ENCODE measurements at places on chromosomes 11 and 22.

DNA sequence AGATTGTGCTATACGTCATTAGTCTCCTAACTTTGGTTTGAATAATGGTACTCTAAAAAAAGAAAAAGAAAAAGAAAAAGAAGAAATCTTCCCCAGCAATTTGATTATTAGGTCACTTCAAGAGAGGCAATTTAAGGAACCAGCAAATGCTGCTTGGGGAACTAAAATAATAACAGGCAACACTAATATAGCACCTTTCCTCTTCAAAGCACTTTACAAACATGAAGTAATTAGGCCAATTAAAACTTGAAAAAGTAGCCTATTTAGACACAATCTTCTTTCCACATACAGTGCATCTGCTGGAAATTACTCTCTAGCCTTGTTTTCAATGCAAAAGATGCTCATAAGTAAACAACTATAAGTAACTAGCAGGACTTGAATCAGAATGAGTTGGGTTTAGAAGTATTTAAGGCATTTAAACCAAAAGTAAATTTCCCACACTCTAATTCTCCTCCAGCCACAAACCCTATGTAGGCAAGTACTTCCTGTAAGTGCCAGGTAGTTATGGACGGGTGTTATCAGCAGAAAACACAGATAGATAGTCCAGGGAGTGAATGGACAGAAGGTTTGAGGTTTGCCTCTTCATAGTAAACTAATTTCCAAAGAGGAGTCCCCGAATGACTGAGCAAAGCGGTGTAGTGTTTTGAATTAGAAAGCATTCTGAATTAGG, 44.5 kb downstream of the LRRC4C start:
- DNase-seq, result no peak

- no peak for DNase-seq
These were observed 573 bp downstream of the STK33 start for GRCh38 chr11:8593455-8593854.

GRCh38 chr11:93512949-93513667, 30.1 kb downstream of the SMCO4 start:
- no peak for DNase-seq

DNA sequence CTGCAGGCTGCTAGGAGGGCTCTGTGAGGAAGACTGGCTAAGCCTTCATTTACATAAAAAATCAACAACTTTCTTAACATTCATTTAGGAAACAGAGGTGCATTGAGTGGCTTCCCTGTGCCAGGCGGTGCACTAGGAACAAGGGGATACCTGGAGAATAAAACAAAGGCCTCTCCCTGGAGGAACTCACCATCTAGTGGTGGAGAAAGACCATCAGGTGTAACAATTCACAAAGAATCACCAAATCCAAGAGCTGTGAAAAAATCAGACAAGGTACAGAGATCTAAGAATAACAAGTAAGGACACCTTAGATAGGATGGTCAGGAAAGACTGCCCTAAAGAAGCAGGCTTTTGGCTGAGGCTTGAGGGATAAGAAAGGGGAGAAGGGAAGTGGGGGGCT, 40.3 kb downstream of the CSNK2A3 start:
- no peak for DNase-seq

- DNase-seq, result no peak
These were observed 311.4 kb downstream of the DYNC2H1 start for GRCh38 chr11:103420593-103420992.

GRCh38 chr11:33706546-33706945, 5.9 kb upstream of the C11orf91 start:
- DNase-seq, result no peak

GRCh38 chr11:103964390-103964789, 72.0 kb upstream of the DDI1 start:
- DNase-seq, result no peak

DNA sequence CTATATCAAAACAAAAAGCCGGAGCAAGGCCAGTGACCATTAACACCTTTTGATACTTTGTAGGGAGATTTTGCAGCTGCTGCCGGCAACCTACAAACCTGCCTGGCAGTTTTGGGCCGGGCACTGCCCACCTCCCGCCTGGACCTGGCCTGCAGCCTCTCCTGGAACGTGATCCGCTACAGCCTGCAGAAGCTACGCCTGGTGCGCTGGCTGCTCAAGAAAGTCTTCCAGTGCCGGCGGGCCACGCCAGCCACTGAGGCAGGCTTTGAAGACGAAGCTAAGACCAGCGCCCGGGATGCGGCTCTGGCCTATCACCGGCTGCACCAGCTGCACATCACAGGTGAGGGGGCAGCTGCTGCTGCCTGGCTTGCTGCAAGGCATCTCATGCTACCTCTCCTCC, 34.2 kb downstream of the SHISA8 start:
- DNase-seq, result no peak

DNA sequence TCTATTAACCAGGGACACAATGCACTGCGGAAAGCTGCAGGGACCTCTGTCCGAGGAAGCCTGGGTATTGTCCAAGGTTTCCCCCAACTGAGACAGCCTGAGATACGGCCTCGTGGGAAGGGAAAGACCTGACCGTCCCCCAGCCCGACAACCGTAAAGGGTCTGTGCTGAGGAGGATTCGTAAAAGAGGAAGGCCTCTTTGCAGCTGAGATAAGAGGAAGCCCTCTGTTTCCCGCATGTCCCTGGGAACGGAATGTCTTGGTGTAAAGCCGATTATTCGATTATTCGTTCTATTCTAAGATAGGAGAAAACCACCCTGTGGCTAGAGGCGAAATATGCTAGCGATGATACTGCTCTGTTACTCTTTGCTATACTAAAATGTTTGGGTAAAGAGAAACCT, 5.2 kb downstream of the BET1L start:
- DNase-seq, result no peak

DNA sequence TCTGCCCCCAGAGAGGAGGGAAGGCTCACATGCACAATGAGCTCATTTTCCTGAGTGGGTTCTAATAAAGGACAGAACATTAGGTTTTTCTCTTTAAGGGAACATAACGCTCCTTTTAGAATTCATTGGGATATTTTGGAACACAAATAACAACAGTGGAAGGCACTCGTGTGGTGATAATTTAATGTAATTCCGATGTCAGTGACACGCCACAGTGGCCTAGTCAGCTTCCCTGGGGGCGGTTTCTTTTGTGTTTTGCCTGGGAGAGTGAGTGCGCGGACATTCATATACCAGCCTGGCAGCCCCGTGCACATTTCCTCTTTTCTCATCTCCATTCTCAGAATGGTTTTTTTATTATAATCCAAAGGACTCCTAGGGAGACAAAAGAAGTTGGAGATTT, 41.1 kb downstream of the SEZ6L start:
- no peak for DNase-seq

GRCh38 chr11:124302347-124303125, 11.2 kb downstream of the OR8D1 start:
- DNase-seq, result no peak

GRCh38 chr11:56714206-56714605, 15.3 kb downstream of the OR9G1 start:
- no peak for DNase-seq

DNA sequence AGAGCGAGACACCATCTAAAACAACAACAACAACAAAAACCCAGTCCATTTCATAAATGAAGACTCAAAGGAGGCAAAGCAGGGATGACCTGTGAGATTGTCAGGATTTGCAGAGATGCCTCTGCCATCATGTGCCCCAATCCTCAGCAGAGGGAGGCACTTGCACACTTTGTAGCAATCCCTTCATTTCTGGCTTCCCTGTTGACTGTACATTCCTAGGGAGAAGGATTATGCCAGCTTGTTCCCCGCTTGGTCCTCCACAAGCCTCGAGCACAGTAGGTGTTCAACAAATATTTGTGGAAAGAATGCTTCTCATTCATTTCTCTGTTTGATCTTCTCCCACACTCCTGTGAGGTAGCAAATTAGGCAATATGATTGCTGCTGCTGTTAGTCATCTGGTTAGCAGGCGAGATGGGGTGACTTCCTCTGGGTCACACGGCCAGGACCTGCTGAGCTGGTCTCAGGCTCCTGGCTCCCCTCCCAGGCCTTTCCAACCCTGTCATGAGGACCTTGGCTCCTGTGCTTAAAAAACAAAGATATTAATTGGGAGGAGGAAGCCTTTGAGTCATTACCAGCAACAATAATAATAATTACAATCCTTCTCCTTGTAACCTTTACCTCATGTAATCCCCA, 34.1 kb downstream of the LIF start:
- DNase-seq, result no peak

- no peak for DNase-seq
These were observed 197.0 kb downstream of the PGR start for GRCh38 chr11:100932474-100933100.

DNA sequence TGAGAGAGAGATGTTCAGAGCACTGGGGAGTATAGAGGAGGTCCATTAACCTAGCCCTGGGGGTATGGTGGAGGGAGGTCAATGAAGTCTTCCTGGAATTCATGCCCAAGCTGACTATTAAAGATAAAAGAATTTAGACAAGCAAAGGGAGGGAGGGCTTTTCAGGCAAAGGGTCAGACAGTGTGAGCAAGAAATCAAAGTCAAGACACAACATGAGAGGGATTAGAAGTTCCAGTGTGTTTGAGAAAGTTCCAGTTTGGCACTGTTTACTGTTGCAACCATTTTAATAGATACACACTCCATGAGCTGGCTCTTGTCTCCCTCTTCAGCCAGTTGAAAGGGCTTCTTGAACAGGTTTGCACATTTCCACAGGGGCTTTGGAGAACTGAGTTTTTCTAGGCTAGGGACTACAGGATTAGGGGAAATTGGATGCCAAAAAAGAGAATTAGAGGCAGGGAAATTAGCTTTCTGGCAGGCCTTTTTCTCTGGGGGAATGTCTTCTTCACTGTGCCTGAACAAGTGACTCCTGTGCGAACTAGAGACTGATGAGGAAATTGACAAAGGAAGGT, 14.7 kb upstream of the NNMT start:
- no peak for DNase-seq

- DNase-seq, result no peak
These were observed 6.4 kb downstream of the CCDC89 start for GRCh38 chr11:85679576-85679975.

DNA sequence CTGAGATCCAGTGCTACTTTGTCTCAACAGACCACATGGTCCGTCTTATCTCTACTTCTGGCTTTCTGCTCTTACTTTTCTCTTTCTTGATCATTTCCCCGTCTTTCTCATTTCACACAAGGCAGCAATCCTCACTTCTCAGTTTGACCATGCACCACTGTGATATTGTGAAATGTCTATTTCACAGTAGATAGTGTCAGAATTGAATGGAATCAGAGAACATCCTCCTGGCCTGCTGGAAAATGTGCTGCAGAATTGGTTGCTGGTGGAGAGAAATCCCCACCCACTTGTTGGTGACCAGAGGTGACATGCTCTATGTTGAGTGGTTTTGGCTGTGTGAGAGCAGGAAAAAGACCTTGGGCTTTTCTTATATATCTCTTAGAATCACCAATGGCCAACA, 57.8 kb upstream of the RCN1 start:
- no peak for DNase-seq

- no peak for DNase-seq
These were observed at the start of gene CCDC89 for GRCh38 chr11:85685820-85686459. Gene CCDC89 (minus strand): TSS chr11:85686195. CDS start chr11:85686130, 65 bp downstream.

- DNase-seq, result peak; percentile 51
These were observed 7.3 kb downstream of the KCNJ1 start for GRCh38 chr11:128859563-128860441.

- no peak for DNase-seq
These were observed 33.0 kb upstream of the PITPNB start for GRCh38 chr22:27952091-27952490.

DNA sequence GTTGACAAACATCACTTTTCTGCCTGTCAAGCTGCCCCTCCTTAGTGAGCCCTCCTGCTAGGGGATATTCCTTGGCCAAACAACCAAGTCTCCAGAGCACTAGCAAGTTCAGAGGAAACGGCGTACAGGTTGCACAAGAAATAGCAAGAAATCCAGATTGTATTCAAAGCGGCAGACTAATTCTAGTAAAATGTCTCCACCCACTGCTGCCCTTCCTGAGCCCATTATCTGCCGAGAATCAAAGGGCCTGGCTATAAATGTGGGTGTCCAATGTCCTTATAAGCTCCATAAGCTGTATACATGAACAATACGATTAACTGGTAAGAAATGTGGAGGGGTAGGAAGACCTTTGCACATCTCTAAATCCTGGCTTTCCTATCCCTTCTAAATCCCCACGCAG, 44.0 kb upstream of the AKIP1 start:
- no peak for DNase-seq

DNA sequence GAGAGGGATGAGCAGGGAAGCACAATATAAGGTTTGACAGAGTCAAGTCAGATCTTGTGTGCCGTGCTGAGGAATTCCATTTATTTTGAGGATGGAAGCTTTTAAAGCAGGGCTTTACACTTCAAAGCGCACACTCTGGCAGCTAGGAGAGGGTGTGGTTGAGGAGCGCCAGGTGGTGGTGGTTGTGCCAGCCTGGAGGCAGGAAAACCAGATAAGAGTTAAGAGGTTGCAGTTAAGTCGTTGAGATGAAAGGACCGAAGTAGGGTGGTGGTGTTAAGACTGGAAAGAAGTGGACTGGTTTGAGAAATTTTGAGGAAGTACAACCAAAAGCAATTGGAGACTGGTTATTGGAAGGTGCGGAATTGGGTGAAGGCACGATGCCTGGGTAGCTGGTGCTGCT, 231.6 kb upstream of the TBCEL start:
- DNase-seq, result no peak

GRCh38 chr22:37320726-37321677, 38.7 kb downstream of the CYTH4 start:
- DNase-seq, result no peak

GRCh38 chr22:20153945-20154344, 3.1 kb upstream of the CCDC188 start:
- DNase-seq, result no peak

GRCh38 chr11:115214644-115215234, 289.5 kb downstream of the CADM1 start:
- DNase-seq, result no peak

GRCh38 chr22:33757041-33757801, 163.1 kb downstream of the LARGE1 start:
- DNase-seq, result no peak

DNA sequence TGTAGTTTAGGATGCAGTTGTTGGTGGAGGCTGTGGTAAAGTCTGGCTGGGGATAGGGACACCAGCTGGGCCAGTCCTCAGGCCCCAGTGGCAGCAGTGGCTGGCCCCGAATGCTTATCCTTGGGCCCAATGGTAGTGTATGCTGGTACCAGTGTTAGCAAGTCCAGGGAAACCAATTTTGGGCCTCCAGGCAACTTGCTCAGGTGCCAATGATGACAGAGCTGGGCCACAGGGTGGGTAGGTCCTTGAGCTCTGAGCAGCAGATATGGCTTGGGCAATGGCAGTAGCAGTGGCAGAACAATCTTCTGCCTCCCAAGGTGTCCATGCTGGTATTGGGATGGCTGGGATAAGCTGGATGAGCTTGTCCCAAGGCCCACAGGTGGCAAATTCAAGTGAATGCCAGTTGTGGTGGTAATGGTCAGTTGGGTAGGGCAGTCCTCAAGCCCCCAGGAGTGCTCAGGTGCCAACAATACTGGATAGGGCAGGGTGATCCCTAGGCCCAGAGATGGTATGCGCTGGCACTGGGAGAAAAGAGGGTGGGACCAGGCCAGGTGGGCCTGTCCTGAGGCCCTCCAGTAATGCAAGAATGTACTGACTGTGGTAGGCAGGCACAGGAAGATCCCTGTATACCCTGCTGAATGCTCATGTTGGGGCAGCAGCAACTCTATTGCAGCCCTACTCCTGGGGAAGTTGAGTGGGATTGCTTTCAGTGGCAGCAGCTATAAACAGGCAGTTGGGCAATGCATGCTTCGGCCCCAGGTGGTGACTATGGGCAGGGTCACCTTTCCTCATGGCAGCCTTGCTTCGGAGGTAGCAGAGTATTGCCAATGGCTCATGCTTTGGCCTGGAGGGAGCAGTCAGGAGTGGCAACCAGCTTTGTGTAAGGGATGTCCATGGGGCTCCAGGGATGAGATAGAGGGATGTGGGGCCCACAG, 54.7 kb downstream of the KCNQ1OT1 start:
- no peak for DNase-seq

Data from activated CD4-positive, alpha-beta T cell treated with anti-CD3 and anti-CD28 coated beads for 24 hours (primary cell).